ENCODE measurements at places on chromosomes 7 and 10.

- DNase-seq, result no peak
Observed at GRCh38 chr10:88915781-88916180, 35.7 kb downstream of the STAMBPL1 start.

- no peak for DNase-seq
Observed at GRCh38 chr10:122344741-122345258, 29.7 kb upstream of the PLEKHA1 start.

DNA sequence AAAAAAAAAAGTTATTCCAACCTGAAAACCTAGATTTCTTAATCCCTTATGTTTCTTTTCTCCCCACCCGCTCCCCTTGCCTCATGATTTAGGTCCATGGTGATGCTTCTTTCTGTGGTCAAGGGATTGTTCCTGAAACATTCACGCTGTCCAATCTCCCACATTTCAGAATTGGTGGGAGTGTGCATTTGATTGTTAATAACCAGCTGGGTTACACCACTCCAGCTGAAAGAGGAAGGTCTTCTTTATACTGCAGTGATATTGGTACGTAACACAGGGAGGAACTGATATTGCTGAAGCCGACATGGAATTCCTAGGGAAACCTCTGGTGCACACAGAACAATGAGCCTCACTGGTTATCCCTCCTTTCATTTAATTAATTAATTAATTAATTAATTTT lies 22.7 kb downstream of the DHTKD1 start:
- no peak for DNase-seq

DNA sequence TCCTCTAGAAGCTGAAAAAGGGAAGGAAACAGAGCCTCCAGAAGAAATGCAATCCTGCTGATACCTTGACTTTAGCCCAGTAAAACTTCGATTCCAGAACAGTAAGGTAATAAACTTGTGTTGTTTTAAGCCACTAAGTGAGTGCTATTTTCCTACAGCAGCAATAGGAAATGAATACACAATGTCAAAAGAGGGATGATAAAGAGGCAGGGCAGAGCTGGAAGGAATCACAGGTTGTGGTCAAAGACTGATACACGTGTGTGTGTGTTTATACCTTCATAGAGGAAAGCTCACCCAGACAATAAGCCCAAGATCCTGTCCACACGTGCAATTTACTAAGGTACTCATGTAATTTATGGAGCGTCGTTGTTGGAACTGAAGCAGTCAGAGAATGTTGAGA lies 9.5 kb downstream of the ABCB1 start:
- DNase-seq, result no peak

GRCh38 chr10:51270936-51271530 lies 196.7 kb downstream of the PRKG1 start:
- no peak for DNase-seq

GRCh38 chr10:70358446-70358845 lies 24.0 kb downstream of the LRRC20 start:
- DNase-seq, result no peak

DNA sequence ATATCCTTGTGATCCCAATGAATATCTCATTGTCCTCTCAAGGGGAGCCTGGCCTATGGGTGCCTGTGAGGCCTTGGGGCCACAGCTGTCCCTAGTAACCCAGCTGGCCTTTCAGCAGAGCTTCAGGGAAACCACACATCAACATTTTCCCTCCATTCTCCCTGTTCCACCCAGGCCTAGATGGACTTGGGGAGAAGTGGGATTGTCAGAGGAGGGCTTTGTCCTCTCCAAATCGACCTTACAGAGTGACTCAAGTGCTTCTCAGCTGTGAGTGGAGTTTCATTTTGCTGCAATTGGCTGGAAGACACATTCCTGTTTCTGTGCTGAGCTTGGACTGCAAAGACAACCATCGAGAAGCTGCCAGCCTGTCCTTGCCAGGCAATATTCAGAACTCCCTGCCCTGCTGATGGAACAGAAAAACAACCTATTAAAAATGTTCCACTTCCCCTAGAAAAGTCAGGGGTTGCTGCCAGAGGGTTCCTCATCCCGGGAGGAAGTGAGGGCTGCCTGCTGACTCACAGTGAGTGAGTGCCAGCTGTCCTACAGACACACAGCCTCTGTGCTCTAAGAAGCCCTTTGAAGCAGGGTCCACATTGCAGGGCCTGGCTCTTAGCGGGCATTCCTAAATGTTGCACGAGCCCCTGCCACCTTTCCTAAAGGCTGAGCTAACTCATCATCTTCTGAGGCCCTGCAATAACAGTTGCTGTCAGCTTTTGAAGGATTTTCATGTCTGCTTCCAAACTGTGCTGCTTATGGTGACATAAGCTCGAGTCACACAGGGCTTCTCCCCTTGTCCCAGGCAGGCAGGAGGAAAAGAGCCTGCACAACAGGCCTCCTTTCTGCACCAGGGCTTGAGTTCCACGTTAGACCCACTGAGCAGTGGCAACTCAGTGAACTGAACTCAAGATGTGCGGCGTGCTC lies 20.5 kb downstream of the STRA8 start:
- DNase-seq, result no peak

- DNase-seq, result no peak
Observed at GRCh38 chr10:78859769-78860168, 209.0 kb upstream of the ZMIZ1 start.

DNA sequence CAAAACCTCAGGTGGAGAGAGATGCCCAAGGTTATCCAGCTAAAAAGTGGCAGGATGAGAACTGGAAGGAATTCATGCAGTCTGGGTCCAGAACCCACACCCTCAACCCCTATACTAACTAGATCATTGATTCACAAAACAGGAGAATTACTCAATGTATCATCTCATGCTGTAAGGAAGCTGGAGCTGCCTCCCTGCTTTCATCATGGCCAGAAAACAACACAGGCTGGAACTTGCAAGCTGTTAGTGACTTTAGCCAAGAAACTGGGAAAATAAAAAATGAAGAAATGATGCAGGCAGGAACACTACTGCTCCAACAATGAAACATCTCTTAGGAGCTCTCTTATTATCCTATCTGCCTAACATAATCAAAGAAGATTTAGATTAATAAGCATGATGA lies 619.8 kb upstream of the CELF2 start:
- DNase-seq, result no peak

DNA sequence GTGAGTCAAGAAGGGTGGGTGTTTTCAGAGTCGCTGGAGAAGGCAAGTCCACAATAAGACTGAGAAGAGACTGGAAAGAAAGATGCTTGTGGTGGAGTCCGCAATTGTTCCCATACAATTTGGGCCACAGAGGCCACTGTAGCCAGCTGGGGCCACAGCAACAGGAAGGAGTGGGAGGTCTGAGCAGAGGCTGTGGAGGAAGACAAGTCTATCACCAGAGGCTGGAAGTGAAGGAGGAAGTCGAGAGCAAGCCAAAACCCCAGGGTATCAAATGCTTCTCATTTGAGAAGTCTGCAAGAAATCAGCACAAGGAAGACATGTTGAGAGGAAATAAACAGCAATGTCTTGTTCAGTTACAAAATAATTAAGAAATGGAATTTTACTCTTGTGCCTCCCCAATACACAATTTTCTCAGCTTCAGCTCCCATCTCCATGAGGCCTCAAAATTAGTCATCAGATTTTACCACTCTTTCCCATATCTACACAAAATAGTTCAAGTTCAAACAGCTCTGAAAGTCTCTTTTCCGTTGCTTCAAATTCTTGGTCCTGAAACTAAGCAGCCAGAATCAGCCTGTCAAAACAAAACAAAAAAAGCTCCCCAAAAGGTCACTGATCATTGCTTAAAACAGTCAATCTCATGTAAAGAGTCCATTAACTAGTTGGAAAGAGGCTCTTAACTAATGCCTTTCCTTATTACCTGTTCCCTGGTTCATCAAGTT lies 31.6 kb downstream of the SLC16A12 start:
- DNase-seq, result no peak

GRCh38 chr7:139522830-139523198 lies 671 bp upstream of the CLEC2L start:
- DNase-seq, result no peak

- DNase-seq, result no peak
Observed at GRCh38 chr7:81433206-81433605, 336.6 kb downstream of the HGF start.

GRCh38 chr7:142801601-142802295 lies 31.0 kb downstream of the PRSS2 start:
- no peak for DNase-seq

DNA sequence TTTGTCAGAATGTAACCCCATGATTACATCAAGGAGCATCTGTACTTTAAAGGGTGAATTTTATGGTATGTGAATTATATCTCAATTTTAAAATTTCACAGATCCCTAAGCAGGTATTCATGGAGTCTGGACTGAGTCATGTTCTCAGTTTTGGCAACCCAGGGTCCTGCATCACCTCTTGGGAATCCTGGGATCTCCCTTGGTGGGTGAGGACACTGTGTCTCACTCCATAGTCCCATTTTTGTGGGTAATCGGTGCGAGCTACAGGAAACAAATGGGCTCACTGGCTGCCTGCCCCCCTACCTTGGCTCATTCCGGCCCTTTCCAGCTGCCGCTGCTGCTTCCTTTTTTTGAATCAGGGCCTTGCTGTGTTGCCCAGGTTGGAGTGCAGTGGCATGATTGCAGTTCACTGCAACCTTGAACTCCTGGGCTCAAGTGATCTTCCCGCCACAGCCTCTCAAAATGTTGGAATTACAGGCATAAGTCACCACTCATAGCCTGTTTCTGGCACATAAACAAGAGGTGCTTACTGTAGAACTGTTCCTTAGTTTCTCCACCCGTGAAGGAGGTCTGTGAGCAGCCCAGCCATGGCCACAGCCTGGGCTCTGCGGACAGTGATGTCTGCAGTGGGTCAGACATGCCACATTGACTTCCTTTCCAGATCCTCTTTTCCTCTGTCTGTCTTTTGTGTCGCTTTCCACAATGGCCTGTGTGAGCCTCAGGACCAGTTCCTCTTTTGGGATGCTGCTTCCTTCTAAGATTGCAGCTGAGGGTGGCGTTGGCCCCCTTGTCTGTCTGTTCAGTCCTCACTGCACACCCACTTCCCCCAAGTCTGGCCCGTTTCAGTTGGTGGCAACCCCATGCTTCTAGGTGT lies 14.5 kb downstream of the PALD1 start:
- DNase-seq, result no peak

DNA sequence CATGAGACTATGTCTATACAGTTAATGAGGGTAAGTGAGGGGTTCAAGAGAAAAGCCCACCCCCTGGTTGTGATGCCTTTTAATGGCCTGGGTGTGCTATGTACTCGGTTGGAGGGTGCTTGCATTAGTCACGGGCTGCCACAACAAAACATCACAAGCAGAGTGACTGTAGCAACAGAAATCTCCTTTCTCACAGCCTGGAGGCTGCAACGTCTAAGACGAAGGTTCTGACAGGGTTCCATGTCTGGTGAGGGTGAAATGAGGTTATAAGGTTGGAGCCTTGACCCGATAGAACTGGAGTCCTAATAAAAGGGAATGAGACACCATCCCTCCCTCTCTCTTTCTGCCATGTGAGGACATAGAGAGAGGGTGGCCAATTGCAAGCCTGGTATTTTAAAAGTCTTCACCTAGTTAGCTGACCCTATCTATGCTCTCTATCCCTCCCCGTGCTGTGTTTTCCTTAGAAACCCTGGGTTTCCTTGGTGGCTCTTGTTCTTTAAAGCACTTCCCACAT lies 126.0 kb upstream of the GDF10 start:
- no peak for DNase-seq

GRCh38 chr10:88113232-88113631 lies 249.8 kb downstream of the PTEN start:
- DNase-seq, result no peak

GRCh38 chr10:35447693-35448407 lies 111.5 kb downstream of the CCNY start:
- no peak for DNase-seq

- DNase-seq, result no peak
Observed at GRCh38 chr10:129970465-129971364, 6.6 kb upstream of the EBF3 start.

- no peak for DNase-seq
Observed at GRCh38 chr7:21642422-21642821, 99.6 kb downstream of the DNAH11 start.
